ENCODE measurements at places on chromosomes 5 and 9. TPM values are rescaled to one million over a fixed set of nuclear protein-coding genes. Genes with fewer than 3 reads are reported as not detected.

DNA sequence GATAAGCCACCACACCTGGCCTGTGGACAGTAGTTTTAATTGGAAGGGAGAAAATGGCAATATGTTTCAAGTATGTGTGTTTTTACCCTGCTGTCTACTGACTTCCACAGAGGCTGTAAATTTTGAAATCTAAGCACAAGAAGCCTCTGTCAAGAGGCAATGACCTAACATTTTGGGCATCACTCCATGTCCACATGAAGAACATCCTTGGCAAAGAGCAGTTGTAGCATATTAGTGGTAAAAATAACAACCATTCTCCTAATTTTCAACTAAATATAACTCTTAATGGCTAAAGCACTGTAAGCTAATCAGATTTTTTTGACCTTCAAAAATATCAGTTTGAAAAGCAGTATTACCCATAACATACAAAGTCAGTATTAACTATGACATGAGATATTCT is 100.3 kb upstream of the APC start:
- no peaks in the 10 kb centered on the region for H3K4me1 ChIP-seq
- no peaks in the 10 kb centered on the region for H3K36me3 ChIP-seq
- H3K27ac ChIP-seq: no peak overlapping the region
- no peak for DNase-seq

- no peak for DNase-seq
- no peaks in the 10 kb centered on the region for H3K4me1 ChIP-seq
- no peaks in the 10 kb centered on the region for H3K27me3 ChIP-seq
- H3K4me3 ChIP-seq: no peak overlapping the region
These were observed 19.0 kb downstream of the ENC1 start for GRCh38 chr5:74621492-74621891.

DNA sequence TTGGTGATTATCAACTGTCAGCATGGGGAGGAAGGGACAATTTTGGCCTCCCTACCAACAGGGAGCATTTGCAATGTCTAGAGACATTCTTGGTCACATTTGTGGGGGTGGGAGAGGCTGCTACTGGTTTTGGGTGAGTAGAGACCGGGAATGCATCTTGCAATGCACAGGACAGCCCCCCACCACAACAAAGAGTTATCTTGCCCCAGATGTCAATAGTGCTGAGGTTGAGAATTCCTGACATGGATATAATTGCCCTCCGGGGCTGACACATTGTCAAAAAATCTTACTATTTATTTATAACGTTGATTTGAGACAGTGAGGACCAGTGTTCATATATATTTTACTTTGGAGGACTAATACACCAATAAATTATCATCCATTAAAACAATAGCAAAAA is 316.1 kb downstream of the PSAT1 start:
- DNase-seq: no peak
- H3K36me3 ChIP-seq: no peaks in the 10 kb centered on the region
- no peak overlapping the region for H3K27ac ChIP-seq
- no peaks in the 10 kb centered on the region for H3K4me1 ChIP-seq

DNA sequence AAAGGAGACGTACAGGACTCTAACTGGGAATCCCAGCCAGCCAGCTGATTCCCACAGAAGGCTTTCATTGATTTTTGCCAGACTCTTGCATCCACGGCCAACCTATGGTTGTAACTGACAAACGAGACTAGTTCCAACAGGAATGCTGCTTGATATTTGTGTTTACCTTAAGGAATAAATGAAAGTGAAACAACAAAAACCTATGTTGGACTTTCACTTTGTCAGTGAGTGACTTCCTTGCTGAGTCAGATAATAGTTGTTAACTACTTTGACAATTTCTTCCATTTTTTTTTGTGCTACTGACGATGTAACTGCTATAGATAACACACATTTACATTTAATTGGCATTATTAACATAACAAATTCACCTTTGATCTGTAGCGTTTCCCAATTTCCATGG is 63.4 kb upstream of the LRRTM2 start:
- no peak overlapping the region for H3K27ac ChIP-seq
- peaks cover 20% of the 10 kb centered on the region for H3K36me3 ChIP-seq
- H3K4me3 ChIP-seq: no peak overlapping the region
- H3K4me1 ChIP-seq: no peaks in the 10 kb centered on the region

- H3K36me3 ChIP-seq: no peaks in the 10 kb centered on the region
- H3K4me3 ChIP-seq: no peak overlapping the region
- H3K4me1 ChIP-seq: no peaks in the 10 kb centered on the region
These were observed 132.8 kb downstream of the ZNF354C start for GRCh38 chr5:179192891-179193470.

GRCh38 chr5:38756068-38756467 is 89.7 kb upstream of the OSMR start:
- H3K27me3 ChIP-seq: no peaks in the 10 kb centered on the region
- H3K27ac ChIP-seq: no peak overlapping the region
- no peak for DNase-seq
- peaks cover 6% of the 10 kb centered on the region for H3K4me1 ChIP-seq
- H3K4me3 ChIP-seq: no peak overlapping the region

Gene ISL1
- total RNA-seq: not detected

Measured in right atrium auricular region (tissue), 2 donors.